NT2/D1 (cell line): ENCODE measurements at places on chromosomes 12 and 14.

GRCh38 chr12:82242729-82243128 lies 115.5 kb downstream of the CCDC59 start:
- no peak for DNase-seq

DNA sequence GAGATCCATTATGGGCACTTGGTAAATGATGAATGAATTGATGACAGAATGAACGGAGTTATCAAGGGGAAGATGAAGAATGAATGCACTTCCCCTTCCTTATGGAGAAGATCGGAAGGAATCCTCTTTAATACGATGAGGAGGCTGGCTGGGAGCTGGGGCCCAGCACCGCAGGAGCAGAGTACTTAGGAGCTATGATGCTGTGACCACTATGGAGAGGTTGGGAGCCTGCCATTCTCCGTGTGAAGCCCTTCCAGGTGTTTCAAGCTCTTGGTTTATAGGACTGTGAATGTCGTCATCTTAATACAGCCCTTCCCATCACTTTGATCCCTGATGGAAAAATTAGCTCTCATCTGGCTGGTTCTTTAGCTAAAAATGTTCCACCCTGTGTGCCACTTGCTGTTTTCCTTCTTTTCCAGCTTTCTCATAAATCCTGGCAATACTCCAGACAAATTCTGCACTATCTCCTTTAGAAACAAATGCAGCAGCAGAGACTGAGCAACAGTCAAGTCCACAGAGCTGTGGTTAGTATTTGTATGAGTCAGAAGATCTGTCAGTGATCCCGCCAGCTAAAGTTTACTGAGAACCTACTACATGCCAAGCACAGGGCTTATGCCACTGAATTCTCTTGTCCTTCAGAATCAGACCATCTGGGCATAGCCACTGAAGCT lies 263.1 kb upstream of the CRY1 start:
- DNase-seq: no peak

DNA sequence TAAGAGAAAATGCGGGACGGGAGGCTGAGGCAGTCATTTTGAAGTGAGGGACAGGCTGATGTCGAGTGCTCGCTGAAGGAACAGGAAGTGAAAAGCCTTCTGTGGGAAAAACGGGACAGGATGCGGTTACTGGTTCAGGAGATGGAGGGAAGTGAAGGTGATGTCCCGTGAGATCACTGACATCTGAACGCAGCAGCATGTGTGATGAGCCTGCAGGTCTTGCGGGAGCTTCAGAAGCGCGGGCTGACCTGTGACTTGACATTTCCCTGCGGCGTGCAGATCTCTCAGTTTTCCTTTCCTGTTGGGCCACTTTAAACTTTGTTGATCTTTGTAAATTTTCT lies 77.8 kb downstream of the DDX51 start:
- DNase-seq: no peak

DNA sequence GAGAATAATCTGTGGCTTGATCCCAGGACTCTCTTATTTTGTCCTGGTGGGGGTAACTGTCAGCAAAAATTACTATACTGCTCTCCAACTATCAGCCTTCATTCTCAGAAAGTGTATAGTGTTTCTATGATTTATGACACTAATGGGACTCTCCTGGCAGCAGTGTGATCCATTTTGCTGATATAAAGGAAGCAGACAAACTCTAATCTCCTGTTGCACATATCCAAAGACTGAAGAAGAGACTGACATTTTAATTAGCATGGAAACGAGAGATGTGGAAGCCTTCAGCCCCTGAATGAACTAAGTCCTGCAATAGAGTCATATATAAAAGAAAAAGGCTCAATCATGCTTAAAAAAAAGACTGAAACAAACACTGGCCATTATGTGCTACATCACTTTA lies 127.8 kb upstream of the SSTR1 start:
- DNase-seq: no peak

DNA sequence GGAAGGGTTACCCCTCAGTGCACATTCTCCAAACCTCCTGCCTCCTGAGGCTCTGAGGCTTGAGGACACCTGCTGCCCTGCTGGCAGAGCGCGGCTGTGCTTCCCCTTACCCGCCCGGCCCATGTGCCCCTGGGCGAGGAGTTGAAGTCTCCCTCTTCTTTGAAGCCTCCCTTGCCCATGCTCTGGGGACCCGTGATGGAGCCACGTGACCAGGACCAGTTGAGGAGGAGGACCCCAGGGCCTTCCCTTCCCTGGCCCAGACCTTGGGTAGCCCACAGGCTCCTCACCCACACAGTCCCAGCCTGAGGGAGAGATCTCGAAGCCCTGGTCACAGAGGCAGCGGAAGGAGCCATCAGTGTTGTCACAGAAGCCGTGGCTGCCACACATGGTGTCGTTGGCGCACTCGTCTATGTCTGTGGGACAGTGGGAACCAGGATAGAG lies 12.9 kb downstream of the ISCA2 start:
- no peak for DNase-seq

DNA sequence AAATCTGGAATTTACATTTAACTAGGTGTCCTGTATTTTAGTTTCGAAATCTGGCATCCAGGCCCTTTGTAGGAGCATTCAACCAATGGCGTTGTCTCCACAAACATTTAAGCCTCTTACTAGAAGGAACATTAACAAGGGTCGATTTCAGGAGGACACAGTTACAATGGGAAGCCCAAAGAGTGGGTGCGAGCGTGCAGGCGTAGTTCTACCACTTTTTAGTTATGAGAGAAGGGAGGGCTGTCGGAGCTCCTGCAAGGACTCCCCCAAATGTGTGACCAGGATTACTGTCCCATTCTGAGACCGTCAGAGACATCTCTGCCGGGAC lies 365 bp upstream of the ABHD4 start:
- DNase-seq: no peak

- no peak for DNase-seq
Observed at GRCh38 chr12:67592228-67593011, 56.1 kb upstream of the DYRK2 start.

DNA sequence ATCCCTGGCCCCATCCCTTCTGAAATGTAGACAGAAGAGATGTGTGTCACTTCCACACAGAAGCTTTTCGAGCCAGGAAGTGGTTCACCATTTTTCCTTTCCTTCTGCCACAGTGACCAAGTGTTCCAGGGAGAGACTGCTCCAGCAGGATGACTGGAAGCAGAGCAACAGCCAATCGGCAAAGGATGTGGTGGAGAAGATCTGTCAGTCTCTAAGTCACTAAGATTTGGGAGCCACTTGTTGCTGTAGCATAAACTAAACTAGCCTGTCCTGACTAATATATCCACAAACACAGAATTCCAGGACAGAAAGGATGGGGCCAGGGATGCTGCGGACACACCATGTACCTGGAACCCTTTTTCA lies 42.9 kb downstream of the DUSP6 start:
- no peak for DNase-seq

DNA sequence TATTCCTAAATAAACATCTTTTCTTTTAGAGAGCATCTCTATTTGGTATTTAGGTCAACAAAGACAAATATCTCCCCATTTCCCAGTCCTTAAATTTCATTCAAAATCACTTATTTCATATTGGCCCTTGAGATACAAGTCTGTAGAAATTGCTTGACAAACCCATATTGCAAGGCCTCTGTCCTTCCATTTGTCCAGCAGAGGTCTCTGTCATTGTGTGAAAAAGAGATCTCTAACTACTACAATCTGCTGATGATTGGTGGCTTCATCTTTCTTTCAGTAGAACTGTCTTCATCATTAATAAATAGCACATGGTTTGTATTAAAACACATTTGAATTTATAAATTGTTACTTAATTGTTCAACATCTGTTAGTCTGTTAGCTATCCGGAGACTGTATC lies 252.6 kb downstream of the ACSS3 start:
- DNase-seq: no peak

GRCh38 chr14:68238551-68238950 lies 419.0 kb downstream of the RAD51B start:
- no peak for DNase-seq

DNA sequence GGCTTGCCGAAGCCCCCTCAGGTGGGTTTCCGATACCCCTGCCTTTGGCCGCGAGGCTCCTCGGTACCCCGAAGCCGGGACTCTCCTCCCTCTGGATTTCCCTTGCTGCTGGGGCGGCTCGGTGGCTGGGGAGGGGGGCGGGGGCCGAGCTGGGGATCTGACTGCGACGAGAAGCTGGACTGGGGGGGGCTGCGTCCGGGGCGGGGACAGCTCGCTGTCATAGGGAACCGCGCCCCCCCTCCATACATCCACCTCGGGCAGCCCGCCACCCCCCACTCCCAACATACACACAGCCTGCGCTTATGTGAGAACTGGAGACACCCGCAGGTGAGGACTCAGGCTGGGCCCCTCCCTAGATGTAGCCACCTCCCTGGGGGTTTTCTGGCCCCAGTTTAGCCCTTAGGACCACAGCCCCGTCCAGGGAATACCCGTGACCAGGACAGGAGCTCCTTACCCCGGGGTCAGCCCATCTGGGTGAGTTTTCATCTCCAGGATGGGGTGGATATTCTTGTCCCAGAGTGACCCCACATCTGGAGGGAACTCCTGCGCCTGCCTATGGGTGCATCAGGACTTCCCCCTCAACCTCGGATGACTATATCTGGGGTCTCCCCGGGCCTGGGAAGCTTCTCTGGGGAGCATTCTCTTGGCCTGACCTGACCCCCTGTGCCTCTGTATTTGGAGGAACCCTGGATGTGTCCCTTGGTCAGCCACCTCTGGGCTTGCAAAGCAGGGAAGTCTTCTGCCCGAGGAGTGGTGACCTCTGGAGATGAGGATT lies 687 bp downstream of the ASIC1 start:
- no peak for DNase-seq
